ENCODE measurements at places on chromosomes 11 and 22.

- peak; percentile 13 for DNase-seq
These were observed 388.0 kb downstream of the DYNC2H1 start for GRCh38 chr11:103497268-103497667.

DNA sequence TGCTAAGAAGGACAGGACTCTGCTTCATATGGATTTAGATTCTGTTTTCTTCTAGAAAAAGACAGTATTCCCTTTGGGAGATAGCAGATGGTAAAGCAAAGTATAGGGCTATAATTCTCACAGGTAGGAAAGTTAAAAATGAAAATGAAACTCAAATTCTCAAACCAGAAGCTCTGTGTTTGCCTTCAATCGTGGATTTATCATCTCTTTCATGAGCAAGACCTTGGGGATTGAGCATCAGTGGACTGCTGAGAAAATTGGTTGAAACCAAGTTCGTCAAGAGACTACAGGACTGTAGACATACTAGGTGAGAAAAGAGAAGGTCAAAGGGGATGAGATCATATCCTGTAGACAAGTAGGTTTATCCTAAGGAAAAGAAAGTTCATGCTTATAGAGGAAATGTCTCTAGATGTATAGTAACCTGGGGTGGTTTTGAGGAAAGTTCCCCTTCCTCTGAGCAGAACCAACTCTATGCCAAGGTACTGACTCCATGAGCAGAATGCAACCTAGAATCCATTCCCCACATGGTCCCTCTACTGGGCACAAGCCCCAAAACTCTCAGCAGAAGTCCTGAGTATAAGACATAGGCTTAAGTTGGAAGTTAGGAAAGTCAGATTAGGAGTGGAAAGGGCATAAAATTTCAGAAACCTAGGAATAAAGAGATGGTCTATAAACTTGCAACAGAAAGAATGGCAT, 46.5 kb downstream of the SLC5A12 start:
- DNase-seq, result no peak

DNA sequence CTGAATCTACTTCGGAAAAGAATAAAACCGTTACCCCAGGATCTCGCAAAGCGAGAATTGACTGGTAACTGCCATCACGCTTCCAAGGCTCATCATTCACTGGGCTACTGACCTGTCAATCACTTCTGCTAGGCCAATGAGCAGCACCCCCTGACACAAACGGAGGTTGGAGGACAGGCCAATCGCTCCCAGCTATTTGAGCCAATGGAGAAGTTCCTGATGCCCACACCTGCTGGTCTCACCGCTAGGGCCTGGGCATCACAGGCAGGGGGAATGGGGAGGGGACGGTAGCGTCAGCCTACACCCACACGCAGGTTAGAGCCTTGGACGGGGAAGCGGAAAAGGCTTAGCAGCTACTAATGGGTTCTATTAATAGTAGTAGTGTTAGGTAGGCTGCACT, 56.7 kb upstream of the CHST1 start:
- no peak for DNase-seq

- DNase-seq, result peak; percentile 42
These were observed 79.5 kb downstream of the TIMP3 start for GRCh38 chr22:32880893-32881596.

- DNase-seq, result peak; percentile 91
These were observed 69.4 kb downstream of the RBFOX2 start for GRCh38 chr22:35959121-35959800.

GRCh38 chr11:69292221-69292648, 1.7 kb upstream of the MYEOV start:
- DNase-seq, result peak; percentile 5

- peak; percentile 37 for DNase-seq
These were observed 345.8 kb downstream of the BRD1 start for GRCh38 chr22:49481659-49482399.

DNA sequence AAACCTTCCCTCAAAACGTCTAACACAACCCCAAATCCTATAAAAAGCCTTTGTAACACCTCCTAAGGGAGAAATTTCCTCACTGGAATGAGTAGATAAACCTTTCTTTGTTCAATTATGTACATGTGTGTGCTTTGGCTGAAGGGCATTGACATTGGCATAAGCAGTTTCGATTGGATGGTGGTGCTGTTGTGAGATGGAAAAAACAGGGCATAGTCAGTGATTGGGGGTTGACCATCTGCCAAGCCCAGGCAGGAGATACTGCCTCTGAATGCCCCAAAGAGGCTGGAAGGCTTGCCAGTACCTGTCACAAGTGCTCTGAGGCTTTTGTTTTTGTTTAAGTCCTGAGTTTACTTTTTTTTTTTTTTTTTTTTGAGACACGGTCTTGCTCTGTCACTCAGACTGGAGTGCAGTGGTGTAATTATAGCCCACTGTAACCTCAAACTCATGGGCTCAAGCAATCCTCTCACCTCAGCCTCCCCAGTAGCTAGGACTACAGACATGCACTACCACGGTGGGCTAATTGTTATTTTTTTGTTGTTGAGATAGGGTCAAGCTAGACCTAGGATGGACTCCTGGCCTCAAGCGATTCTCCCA, 1.2 kb upstream of the CCDC117 start:
- DNase-seq, result peak; percentile 61

GRCh38 chr11:120575461-120575860, 63.9 kb downstream of the GRIK4 start:
- DNase-seq, result no peak

GRCh38 chr11:95816037-95816436, 25.7 kb downstream of the CEP57 start:
- DNase-seq, result no peak

- DNase-seq, result peak; percentile 88
These were observed 65.0 kb downstream of the SFI1 start for GRCh38 chr22:31561238-31561887.

DNA sequence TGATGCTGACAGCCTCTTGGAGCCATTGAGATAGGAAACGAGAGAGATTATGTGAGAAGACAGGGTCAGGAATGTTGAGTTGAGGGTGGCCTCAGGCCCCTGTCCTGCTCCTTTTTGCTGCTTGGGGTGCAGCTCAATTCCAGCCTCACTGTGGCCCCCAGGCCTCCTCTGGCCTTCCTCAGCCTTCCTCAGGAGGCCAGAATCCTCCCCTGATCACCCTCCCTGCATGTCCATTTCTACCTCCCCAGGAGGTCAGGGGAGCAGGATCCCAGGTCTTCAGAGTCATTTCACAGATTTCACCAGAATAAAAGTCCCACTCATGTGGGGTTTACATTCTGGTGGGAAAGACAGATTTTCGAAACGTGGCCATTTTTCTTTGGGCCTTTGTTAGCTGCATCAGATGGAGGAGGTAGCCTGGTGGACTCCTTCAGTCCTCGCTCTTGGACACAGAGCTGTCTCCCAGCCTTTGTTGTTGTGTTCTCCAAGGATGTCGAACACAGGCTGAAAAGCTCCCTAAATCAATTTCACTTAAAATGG, 2.2 kb upstream of the KCNQ1OT1 start:
- no peak for DNase-seq

- no peak for DNase-seq
These were observed 3.7 kb upstream of the COMT start for GRCh38 chr22:19937616-19938473.

- DNase-seq, result no peak
These were observed 1.4 kb upstream of the TP53I11 start for GRCh38 chr11:44952082-44952481.

DNA sequence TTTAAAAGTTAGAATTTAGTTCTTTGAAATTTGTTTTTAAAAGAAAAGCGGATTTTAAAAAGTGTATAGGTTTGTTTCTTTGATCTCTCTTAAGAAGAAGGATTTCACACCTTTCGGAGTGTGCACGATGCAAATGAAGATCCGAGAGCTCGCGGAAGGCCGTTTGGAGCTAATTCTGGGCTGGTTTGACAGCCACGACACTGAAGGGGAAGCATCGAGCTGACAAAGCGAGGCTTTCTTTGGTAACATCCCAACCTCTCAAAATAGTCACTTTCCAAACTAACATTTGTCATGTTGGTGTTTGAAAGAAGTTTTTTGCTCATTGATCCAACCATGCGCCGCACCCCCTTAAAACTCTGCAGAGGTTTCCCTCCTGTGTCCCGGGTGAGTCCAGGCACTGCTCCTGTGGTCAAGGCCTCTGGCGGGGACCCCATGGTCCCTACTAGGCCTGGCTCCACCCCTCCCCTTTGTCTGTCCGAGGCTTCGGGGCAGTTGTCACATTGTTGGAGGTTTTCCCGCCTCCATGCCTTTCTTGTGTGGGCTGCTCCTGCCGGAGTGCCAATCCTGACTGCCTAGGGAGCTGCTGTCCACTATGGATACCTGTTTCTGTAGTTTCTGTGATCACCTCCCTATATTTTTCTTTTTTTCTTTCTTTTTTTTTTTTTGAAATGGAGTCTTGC, 39.7 kb downstream of the MPPED1 start:
- DNase-seq, result no peak

- DNase-seq, result peak; percentile 92
These were observed 297.1 kb downstream of the NELL1 start for GRCh38 chr11:20966489-20966888.

DNA sequence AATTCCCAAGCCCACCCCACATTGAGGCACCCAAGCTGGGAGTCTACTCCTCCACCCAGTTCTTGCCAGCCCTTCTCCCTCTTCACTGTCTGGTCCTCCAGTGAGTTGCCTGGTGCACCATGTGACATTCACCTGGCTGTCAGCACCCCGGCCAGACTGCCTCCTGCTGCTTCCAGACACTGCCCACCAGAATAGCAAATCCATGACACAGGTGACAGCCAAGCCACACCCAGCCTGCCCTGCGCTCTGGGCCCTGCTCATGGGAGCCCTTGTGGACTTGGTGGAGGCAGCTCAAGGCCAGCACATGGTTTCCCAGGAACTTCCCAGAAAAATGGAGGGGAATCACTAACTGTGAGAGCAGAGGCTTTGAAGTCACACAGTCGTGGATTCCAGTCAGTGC, 96.3 kb upstream of the CSNK2A3 start:
- peak; percentile 47 for DNase-seq

Data from NCI-H69 (cell line).